ENCODE measurements at places on chromosomes 1 and 21. TPM values are rescaled to one million over a fixed set of nuclear protein-coding genes. Genes with fewer than 3 reads are reported as not detected.

- DNase-seq = no peak
Observed at GRCh38 chr1:186775036-186775435, 53.7 kb upstream of the PLA2G4A start.

DNA sequence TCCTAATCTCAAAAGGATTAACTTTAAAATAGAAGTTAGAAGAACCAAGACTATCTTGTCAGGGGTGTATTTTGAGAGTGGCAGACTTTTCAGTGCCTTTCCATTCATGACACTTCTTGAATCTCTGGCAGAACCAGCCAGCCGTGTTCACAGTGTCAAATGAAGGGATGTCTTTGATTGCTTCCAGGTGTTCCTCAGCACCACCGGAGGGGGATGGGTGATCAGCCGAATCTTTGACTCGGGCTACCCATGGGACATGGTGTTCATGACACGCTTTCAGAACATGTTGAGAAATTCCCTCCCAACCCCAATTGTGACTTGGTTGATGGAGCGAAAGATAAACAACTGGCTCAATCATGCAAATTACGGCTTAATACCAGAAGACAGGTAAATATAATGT lies 32.3 kb downstream of the FMO1 start:
- DNase-seq = no peak

DNA sequence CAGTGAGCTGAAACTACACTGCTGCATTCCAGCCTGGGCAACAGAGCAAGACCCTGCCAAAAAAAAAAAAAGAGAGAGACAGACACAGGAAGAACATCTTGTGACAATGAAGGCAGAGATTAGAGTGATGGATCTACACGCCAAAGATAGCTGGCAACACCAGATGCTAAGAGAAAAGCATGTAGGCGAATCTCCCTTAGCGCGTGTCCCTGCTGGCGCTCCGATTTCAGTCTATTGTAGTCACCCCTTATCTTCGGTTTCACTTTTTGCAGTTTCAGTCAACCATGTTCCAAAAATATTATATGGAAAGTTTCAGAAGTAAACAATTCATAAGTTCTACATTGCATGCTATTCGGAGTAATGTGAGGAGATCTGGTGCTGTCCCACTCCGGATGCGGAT lies 11.6 kb upstream of the BRDT start:
- DNase-seq = peak; percentile 12

GRCh38 chr1:87864676-87865075 lies 536.0 kb downstream of the LMO4 start:
- no peak for DNase-seq

Gene DEPDC1
- total RNA-seq = not detected

Gene SH3BGR
- total RNA-seq = 3.4 TPM

GRCh38 chr1:68448365-68448764 lies 1.4 kb downstream of the RPE65 start:
- no peak for DNase-seq

Gene THEM5
- not detected for total RNA-seq

GRCh38 chr1:229452956-229453801 lies 19.3 kb upstream of the ACTA1 start:
- DNase-seq = no peak

- no peak for DNase-seq
Observed at GRCh38 chr1:222897527-222898190, 82.8 kb downstream of the DISP1 start.

GRCh38 chr1:87591492-87591891 lies 262.8 kb downstream of the LMO4 start:
- DNase-seq = no peak

Gene TBX15
- total RNA-seq = 10.4 TPM

DNA sequence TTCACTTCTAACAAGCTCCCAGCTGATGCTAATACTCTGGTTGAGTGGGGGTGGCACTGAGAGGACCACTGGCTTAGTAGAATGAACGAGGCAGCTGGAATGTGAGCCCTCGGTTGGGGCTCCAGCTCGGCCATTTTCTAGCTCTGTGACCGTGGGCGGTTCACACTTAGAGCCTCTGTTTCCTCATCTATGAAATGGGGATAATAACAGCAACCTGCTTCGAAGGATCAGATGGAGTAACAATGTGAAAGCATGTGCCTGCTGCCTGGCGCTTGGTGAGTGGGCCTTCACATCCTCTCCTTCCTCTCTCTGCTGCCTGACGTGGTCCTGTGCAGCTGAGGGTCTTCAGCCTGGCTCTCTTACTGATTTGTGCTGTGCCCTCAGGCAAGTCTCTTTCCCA lies 20.9 kb upstream of the TTC4 start:
- no peak for DNase-seq

Gene LYPD8
- total RNA-seq = not detected

Gene UTS2
- not detected for total RNA-seq

Gene BCL2L15
- 0.87 TPM for total RNA-seq

Gene GPA33
- total RNA-seq = 0.29 TPM

GRCh38 chr1:229993060-229993459 lies 74.0 kb upstream of the GALNT2 start:
- no peak for DNase-seq

GRCh38 chr1:197619008-197619640 lies 156.2 kb downstream of the DENND1B start:
- no peak for DNase-seq

DNA sequence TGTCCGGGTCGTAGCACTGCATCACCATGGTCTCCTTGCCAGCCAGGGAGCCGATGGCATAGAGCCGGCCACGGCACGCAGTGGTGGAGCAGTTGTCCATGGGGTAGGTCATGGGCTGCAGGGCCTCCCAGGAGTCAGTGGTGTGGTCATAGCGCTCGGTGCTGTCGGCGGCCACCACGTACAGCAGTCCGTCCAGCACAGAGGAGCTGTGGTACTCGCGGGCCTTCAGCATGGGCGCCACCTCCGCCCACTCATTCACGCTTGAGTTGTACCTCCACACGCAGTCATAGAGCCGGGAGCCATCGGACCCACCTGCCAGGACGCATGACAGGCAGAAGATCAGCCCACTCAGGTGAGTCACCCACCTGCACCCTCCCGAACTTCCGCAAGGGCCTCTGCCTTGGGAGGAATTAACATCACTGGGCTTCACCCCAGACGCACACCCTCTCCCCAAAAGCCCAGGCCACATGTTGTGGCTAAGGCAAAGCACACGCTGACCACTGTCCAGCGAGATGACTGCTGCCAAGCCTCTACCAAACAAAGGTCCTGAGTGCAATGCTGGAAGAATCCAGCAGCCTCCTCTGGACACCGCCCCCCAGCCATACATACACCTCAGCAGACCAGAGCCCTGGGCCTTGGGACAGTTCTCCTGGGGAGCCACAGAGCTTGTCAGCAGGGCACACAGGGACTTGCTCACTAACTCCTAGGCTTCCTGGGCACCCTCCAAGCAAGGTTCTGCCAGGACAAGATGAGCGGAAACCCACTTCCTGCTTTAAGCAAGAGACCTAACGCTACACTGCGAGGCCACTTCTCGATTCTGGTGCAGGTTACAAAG lies 3.3 kb downstream of the KLHL21 start:
- DNase-seq = no peak

GRCh38 chr1:46285730-46286477 lies 17.5 kb downstream of the LRRC41 start:
- DNase-seq = peak; percentile 78

Gene AHCTF1
- 38.8 TPM for total RNA-seq

- no peak for DNase-seq
Observed at GRCh38 chr1:87688136-87688535, 359.5 kb downstream of the LMO4 start.

GRCh38 chr21:41235201-41235600 lies 67.2 kb downstream of the BACE2 start:
- no peak for DNase-seq

Gene GJB5
- total RNA-seq = not detected

Gene LCE2A
- not detected for total RNA-seq

Gene CERS2
- 159 TPM for total RNA-seq

DNA sequence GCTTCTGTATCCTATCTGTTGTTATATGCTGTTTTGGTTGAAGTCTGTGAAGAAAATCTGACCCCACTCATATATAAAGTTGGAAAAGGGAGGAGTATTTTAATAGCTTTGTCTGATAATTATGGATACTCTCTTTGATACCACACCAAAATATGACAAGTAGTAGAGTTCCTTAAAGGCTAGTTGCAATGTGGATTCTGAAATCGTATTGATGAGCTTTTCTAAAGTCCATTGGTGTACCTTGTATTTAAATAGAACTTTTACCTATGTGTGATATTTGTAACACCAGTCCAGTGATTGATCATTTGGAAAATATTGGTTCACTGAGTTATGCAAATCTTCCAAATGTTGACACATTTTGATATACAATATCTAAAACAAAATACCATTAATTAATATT lies 7.7 kb downstream of the GAS5 start:
- no peak for DNase-seq

DNA sequence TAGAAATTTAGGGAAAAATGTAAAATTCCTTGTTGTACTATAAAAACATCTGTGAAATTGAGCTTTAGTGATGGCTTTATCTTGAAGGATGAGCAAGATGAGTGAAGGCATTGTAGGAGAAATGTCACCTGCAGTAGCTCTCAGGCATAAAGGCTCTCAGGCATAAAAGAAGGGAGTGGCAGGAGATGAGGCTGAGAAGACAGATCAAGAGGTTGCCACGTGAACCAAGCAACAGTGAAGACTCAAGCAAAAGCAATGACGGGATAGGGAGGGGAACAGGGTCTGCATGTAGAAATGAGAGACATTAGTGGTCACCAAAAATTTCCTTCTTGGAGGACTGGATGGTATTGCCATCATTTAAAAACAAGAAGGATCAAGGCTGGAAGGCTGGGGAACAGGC lies 98.8 kb downstream of the ST3GAL3 start:
- no peak for DNase-seq

- no peak for DNase-seq
Observed at GRCh38 chr1:70438529-70438928, 27.5 kb downstream of the CTH start.

GRCh38 chr1:44040418-44040817 lies 9.2 kb upstream of the SLC6A9 start:
- no peak for DNase-seq

GRCh38 chr21:20308586-20309315 lies 689.5 kb upstream of the NCAM2 start:
- no peak for DNase-seq

GRCh38 chr1:197440715-197441114 lies 172.7 kb downstream of the CRB1 start:
- no peak for DNase-seq

Gene SELP
- total RNA-seq = 13.4 TPM

Gene SFN
- total RNA-seq = 1.3 TPM

Gene MMEL1
- total RNA-seq = 3.2 TPM

- no peak for DNase-seq
Observed at GRCh38 chr1:18957136-18957521, 653 bp upstream of the IFFO2 start.

GRCh38 chr1:49864581-49864980 lies 159.2 kb downstream of the AGBL4 start:
- DNase-seq = no peak

DNA sequence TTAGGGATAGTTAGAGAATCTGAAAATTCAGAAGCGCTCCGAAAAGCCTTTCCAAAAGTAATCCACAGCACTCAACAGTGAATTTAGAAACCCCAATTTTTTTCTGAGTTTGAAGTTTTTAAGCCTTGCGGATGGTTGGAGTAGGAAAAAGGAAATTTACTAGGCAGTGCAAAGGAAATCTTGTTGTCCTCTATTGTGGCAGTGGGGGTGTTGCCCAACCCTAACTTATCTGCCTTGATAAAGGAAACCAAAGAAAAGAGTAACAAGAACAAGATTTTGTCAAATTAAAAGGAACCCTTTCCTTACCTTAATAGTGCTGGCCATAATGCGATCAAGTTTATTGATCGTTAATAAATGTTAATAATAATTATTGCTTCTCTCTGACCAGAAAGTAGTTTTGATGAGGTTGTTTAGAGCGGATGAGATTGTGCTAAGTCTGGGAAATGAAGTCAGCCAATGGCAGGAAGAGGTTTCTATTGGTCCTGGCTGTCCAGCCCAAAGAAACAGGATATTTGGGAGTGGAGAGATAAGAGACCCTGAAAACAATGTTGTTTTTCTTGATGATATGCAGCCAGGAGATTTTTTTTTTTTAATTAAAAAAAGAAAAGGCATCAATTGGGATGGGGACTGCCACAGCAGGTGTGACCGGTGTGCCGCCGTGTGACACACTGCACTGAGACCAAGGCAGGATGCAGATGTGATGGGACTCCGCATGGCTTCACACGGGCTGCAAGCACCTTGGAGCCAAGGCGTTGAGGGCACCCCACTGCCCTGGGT lies at the start of gene ERG:
ERG (minus strand) TSS at position 421 of the 777 bp plus-strand sequence; CDS start at position 324, 97 bp downstream.
- DNase-seq = no peak

DNA sequence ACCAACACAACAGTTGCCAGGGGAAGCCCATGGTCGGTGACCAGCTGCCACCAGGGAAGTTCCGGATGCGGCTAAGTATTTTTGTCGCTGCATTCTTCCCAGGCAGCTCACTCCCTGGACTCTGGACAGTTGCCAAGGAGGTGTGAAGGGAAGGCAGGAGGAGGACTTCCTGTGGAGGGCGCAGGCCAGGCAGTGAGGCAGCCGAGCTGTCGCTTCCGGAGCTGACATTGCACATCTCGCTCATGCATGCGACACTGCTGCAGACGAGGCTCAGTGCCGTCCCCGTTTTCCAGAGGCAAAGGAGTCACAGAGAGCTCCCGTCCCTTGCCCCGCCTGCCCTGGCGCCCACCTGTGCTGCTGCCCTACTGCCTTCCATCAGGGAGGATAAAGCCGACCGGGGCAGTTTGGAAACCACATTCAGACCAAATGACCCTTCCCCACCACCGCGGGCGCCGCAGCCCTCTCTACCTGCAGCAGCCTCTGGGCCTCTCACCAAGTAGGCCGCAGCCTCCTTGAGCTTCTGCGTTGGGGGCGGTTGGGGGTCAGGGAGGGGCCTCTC lies 81.4 kb downstream of the NENF start:
- no peak for DNase-seq

Gene HHIPL2
- not detected for total RNA-seq

DNA sequence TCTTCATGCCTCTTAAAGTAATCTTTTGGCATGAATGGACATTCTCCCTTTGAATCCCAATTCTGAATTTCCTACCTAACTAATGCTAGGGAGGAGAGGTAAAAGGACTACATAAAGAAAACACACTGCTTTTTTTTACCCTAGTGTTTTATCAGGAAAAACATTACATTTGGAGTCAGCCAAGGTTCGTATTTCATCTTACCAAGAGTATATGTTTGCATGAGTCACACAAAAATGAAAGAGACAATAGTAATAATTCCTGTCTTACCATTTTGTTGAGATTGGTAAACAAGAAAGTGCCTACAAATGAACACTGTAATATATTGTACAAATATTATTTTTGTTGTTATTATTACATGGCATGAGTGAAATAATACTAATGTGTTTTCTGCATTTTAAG lies 112.9 kb upstream of the WARS2 start:
- DNase-seq = no peak

Gene CFHR3
- 0.39 TPM for total RNA-seq

DNA sequence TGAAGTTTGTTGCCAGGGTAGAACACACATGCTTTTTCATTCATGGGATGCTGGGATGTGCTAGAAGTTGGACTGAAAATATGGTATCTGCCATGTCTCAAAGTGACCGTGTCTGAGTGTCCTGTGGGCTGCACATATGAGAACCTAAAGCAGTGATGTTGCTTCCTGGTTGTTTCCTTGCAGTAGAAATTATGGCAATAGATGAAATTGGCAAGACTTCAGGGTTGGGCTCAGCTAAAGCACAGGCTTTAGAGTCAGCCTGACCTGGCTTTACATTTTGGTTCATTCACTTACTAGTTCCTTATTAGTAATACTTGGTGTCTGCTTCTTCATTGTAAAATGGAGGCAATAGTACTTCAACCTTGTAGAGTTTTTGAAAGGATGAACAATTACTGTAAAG lies 2.2 kb downstream of the LAMC2 start:
- DNase-seq = no peak

Measured in mesenteric fat pad (tissue), 1 donor.